H7 (cell line): ENCODE measurements at places on chromosomes 2 and 18.

DNA sequence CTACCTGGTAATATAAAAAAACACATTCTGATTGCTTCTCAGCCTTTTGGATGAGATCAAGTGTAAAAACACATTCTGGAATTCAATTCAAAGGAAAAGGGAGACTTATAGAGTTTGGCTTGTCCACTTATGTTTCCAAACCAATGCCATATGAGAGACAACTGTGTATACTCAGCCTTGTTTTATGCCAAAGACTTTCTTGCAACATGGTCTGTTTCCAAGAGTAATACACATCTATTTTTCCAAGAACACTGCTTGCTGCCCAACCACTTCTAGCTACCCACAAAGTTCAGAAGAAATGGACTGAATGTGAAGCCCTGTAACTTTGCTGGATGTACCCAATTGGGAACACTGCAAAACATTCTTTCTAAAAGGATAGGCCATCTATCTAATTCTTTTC lies 48.0 kb upstream of the GRB14 start:
- DNase-seq, result no peak

DNA sequence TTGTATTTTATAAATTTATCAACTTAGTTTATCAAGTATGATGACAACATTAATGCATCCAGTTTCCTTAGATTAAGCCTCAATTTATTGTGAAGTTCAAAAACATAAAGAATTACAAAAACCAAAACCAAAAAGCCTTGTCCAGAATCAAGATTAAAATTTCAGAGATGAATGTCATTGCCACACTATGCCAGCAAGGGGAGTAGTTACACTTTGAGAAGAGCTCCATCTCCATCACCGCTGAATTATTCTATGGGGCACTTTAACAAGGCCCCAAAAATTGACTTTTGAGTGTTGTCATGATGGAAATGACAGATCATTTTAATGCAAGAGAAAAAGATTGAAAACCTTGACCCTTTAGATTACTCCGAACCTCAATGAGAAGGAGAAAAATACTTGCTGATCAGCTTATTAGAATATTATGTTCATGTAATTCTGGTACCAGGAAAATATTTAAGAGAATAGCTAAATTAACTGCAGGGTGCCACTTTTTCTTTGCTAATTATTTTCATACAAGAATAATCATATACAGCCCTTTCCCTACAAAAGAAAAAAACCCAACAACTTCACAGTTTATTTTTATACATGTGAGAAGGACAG lies 152.5 kb upstream of the AQP4 start:
- DNase-seq, result peak; percentile 24

DNA sequence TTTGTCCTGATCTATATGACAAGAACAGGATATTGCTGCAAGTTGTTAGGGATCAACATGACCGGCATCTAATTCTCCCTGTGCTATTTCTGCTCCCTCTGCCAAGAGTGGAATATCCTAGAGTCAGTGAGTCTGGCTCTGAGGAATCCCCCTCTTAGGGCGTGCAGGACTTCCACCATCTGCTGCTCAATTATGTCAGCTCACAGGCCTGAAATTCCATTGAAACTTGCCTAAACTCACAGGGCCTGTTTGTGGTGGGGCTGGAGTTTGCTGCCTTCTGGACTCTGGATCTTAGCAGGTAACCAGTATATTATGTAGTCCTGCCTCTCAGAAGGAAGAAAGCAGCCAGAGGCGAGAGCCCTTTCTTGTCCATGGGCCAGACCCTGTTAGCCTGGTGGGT lies 323.0 kb downstream of the TSN start:
- DNase-seq, result no peak

- no peak for DNase-seq
Measured at GRCh38 chr2:17709897-17710296, 43.7 kb downstream of the SMC6 start.

- DNase-seq, result no peak
Measured at GRCh38 chr2:26595146-26595545, 46.0 kb downstream of the CIB4 start.

DNA sequence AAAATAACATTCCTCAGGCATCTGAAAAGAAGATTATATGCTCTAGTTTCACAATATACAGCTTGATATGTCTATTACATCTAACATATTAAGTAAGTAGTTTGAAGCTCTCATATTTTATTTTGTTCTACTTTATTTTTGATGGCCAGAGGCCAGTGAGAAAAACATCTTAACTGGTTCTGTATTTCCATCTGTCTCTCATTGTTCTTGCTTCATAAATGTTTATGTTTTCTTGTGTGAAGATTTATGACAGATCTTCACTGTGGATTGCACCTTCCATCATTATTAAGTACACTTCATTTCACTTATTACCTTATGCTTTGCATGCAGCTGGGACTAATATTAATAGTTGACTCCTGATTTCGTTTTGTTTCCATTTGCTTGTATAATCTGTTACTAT lies 511.2 kb downstream of the TSN start:
- no peak for DNase-seq

DNA sequence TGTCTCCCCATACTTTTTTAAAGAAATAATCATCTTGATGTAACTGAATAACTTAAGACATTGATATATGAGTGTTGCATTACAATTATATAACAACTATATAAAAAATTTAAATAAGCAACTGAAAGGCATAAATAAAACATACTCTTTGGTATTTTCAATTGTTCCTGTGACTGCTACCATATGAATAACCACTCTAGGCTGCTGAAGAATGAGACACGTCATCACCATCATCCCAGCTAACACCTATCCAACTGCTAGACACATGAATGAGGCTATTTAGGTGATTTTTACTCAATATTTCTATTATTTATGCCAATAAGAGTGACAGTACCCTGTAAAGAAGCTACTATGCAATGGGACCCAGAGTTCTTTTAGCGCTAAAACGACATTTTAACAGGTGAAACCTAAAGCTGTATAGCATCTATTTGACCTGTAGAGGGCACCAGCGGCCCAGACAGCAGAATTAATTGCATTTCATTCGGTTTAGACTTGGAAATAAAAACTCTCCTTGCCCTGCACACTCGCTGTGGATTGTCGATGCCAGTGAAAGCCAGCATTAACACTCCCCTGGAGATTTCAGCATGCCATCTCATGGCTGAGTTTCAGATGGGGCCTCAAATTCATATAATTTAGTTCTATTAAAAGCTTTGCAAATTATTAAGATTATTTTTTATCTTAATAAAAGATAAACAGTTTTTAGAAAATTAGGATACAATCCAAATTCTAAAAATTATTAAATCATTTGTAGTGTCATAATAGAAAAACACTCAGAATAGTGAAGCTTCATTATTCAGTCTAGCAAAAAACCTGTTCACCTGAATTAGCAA lies 89.4 kb upstream of the MAP2 start:
- DNase-seq, result peak; percentile 32

GRCh38 chr2:167478196-167478595 lies 589.9 kb downstream of the XIRP2 start:
- peak; percentile 4 for DNase-seq

DNA sequence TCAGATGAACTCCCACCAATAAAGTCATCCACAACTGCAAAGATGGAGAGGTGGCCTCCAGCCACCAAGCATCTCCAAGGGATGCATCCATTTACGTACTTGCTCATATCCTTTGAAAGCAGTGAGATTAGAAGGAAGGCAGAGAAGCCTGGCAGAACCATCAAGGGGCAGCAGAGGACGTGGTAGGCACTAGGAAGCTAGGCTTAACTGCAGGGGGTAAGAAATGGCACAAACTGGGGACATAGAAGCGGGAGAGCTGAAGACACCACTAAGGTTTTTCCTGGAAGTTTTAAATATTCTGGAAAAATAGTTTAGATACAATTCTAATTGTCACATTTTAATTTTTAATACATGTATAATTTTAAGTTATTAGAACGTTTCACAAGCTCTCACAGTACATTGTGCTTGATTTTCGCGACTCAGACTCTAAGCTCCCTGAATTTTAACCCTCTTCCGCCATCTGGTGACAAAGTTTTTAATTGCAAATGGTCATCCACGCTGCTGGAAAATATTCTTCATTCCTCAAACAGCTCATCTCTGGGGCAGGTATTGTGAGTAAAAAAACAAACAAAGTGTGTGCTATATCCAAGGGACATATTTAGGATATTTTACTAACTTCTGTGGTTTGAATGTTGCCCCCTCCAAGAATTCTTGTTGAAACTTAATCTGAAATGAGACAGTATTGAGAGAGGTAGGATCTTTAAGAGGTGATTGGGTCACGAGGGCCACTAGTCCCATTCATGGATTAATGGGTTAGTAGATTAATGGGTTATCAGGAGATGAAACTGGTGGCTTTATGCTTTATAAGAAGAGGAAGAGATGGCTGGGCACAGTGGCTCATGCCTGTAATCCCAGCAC lies 1.6 kb upstream of the PSTPIP2 start:
- DNase-seq, result peak; percentile 71

DNA sequence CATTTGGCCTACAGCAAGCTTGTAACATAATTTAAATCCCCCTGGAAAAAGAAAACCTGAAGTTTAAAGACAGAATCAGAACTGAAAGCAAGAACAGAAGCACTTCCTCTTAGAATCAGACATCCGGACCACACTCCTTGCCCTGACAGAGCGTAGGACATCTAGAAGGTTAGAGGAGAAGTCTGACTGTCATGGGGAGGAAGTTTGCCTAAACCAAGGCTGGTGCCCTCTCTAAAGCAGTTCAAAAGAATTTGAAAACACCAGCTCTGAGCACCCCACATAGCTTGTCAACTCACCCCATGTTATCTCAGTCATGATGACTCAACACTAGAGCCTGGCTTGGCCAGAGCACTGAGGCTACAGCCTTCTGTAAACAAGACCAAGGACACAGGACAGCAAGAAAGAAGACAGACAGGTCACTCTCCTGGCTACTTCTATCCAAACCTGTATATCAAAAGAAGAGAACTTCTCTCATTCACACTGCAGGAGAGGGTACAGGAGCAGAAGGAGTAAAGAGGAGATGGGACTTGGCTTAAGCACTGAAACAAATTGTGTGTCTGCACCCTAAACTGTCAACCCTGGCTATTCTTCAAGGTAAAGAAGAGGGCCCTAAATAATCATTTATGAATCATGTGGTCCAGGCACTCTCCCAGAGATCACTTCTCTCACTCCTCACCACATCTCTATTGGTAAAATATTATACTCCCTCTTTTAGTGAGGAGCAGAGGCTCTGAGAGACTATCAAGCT lies 198.6 kb downstream of the MEMO1 start:
- no peak for DNase-seq

- no peak for DNase-seq
Measured at GRCh38 chr2:146305164-146305563, 1539.7 kb upstream of the ACVR2A start.

DNA sequence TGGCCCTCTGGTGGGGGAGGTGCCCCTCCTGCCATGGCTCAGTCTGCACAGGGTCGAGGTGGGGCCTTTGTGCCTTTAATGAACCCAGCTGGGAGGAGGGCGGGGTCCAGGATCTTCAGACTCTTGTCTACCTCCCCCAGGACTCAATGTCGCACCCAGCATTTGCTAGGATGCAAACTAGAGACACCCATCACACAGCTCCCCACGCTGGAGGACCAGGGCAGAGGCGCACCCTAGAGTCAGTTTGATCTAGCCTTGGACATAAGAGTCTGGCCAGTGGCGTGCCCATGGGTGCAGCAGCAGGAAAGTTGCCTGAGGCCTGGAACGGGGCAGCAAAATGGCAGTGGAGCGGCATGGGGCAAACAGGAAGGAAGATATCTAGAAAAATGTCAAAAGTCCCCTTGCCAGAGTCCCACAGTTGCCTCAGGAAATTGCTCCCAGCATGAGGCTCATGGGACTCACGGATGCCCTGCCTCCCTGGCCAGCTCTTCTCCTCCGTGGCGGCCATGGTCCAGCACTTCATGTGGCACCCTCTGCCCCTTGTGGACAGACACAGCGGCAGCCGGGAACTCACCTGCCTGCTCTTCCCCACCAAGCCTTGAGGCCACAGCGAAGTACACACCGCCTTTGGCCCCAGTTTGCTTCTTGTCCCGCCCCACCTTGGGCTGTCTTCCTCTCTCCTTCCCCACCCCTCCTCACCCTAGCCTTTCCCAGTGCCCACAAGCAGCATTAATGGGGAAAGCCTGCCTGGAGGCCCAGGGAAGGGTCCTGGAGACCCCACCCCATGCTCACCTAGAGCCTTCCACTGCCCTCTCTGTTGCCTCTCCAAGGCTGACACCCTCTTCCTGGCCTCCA lies 17.7 kb downstream of the SH2D6 start:
- peak; percentile 79 for DNase-seq

DNA sequence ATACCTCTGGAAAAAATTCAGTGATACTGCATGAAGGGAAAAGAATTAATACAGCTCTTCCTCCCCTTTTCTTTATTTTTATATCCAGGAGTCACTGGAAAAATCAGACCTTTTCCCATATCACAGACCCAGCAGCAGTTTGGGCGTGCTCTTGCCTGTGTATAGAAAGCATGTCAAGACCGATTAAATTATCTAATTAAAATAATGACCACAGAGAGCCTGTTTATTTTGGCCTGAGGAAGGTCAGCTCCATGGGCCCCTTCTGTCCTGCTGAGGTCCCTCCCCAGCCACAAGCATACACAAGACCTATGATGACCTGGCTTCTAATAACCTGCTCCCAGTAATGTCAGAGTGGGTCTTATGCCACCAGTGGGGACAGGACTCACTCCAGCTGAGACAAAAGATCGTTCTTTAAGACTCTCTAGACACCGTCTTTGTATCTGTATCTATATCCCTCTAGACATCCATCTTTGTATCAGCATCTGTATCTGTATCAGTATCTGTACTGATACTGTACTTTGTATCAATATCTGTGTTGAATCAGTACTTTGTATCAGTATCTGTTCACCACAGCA lies 147.8 kb downstream of the VAPA start:
- DNase-seq, result no peak

- DNase-seq, result no peak
Measured at GRCh38 chr2:113963965-113964364, 74.1 kb downstream of the ACTR3 start.

DNA sequence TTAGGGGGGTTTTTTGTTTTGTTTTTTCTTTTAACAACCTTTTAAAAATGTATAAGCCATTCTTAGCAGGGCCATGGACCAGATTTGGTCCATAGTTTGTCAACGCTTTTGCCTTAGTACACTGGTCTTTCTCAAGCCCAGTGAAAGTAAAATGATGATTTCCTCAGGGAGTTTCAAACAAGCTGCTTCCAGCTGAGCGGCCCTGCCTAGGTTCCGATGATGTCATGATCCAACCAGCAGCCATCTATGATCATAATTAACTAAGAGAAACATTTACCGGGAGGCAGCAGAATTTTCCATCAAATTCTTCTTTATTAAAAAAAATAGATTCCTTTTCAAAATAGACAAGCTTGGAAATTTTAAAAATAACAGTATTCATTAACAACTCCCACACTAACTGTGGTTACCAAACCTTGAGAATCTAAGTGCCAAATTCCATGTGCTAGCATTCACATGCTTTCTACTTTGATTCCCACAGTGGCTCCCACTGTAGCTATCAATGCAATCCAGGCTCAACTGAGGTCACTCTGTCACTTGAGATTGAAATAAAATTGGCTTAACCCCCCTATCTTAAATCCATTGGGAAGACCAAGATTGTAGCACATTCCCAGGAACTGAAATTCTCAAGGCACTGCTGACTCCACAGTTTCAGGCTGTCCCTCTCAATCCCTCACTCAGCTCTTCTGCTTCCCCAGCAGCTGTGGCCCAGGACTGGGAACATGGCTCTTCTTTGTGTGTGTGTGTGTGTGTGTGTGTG lies 148.9 kb downstream of the RNF152 start:
- no peak for DNase-seq
